ENCODE measurements at places on chromosomes 2 and 18.

- DNase-seq = no peak
Measured at GRCh38 chr18:47149457-47150028, 757 bp downstream of the HDHD2 start.

DNA sequence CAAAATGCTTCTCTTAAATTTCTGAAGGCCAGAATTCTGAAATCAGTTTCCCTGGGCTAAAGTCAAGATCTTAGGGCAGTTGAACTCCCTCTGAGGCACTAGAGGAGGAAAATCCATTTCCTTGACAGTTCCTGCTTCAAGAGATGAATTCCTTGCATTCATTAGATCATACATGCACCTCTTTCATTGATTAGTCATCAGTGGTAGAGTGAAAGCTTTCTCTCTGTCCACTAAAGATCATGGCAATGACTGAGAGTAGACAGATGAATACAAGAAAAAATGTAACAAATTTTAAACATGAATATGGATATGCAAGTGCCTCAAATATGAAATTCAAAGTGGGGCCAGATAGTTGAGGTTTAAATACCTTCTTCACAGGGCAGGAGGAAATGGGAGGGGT lies 693.4 kb upstream of the TMEFF2 start:
- no peak for DNase-seq

- no peak for DNase-seq
Measured at GRCh38 chr2:8857709-8858108, 20.3 kb upstream of the KIDINS220 start.

DNA sequence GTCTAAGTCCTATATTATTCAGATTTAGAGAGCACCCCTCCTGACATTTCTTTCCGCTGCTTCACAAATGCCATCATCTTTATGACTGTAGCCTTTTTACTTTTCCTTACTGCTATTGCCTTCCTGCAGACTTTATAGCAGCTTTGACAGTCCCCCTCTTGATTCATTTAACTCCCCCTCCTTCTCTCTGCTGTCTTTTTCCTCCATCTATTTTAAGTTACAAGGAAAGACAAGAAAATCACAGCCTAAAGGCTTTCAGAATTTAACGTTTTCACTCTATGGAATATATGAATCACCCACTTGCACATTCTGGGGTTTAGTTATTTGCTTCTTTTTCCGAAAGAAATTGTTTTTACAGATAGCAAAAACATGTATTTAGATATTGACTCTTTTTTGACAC lies 183.4 kb upstream of the SETBP1 start:
- DNase-seq = no peak

DNA sequence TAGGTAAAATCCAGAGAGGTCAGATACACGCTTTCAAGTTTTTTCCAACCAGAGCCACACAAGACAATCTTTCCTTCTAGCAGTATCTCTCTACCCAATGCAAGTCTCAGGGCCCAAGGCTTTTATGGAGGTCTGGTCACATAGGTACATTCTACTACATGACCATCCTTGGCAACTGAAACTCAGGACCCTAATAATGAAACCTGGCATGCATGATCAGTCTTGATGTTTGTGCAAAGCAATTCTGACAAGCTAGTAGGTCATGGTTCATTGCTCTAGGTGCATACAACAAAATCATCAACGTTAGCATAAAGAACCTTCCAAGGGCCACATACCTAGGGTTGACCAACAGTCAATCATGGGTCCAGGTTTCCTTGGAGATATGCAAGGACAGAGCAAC lies 33.2 kb upstream of the CCDC88A start:
- DNase-seq = no peak

- no peak for DNase-seq
Measured at GRCh38 chr18:78558101-78558810, 421.4 kb upstream of the SALL3 start.

DNA sequence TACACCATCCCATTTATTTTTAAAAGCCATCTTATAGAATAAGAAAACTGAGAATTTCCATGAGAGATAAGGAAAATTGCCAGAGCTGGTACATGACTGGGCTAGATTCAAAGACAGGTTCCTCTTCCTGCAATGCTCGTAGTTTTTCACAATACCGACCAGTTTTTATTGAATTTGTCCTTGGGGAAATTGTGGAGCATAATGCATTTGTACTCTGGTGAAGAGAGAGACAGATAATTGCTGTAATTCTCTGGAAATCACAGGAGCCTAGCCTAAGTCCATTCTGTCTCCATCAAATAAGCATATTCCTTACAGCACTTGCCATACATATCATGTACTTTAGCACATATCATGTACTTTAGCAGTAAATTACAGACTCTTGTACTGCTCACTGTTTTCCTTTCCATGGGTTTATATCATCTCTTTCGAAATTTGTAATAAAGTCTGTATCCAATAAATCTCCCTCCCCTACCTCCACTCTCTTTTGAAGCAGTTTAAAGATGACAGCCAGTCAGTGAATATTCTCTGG lies 355.2 kb downstream of the CNTNAP5 start:
- DNase-seq = no peak

- DNase-seq = no peak
Measured at GRCh38 chr2:6445156-6445555, 420.6 kb downstream of the CMPK2 start.

DNA sequence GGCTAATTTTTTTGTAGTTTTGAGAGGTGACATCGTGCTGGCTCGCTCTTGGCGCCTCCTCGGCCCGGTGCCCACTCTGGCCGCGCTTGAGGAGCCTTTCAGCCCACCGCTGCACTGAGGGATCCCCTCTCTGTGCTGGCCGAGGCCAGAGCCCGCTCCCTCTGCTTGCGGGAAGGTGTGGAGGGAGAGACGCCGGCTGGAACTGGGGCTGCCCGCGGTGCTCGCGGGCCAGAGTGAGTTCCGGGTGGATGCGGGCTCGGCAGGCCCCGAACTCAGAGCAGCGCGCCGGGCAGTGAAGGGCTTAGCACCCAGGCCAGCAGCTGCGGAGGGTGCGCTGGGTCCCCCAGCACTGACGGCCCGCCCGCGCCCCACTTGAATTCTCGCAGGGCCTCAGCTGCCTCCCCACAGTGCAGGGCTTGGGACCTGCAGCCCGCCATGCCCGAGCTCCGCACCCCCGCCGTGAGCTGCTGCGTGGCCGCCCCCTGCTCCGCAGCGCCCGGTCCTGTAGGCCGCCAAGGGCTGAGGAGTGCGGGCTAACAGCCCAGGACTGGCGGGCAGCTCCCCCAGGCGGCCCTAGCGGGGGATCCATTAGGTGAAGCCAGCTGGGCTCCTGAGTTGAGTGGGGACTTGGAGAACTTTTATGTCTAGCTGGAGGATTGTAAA lies 113.2 kb upstream of the ZSWIM2 start:
- no peak for DNase-seq

- DNase-seq = no peak
Measured at GRCh38 chr18:67651438-67651837, 134.9 kb upstream of the DSEL start.

DNA sequence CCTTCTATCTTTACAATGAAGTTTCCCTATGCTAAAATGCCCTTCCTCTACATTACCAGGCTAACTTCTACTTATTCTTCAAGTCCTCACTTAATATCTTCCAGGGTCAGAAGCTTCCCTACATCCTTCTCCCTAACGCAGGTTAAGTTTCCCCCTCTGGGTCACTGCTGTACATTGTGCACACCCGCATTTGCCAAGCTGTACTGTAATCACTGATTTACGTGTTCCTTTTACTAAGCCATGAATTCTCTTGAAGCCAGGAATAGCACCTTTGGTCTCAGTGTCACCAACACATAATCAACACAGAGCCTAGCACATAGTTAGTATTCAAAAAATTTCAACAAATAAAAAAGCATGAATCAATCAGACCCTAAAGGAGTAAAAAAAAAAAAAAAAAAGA lies 22.3 kb downstream of the ACVR1 start:
- DNase-seq = no peak

GRCh38 chr2:175101514-175101913 lies 66.5 kb downstream of the ATF2 start:
- DNase-seq = no peak

GRCh38 chr2:182862091-182862490 lies 4.3 kb downstream of the FRZB start:
- no peak for DNase-seq

DNA sequence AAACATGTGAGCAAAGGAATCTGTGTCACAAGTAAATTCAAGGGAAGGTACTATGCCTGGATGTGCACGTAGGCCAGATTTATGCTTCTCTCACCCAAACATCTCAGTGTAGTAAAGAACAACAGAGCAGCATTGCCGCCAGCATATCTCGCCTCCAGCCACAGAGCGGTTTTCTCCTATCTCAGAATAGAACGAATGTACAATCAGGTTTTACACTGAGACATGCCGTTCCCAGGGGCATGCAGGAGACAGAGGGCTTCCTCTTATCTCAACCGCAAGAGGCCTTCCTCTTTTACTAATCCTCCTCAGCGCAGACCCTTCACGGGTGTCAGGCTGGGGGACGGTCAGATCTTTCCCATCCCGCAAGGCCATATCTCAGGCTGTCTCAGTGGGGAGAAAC lies 175.3 kb downstream of the RPIA start:
- no peak for DNase-seq

GRCh38 chr18:12455496-12455895 lies 47.8 kb downstream of the PRELID3A start:
- DNase-seq = no peak

- DNase-seq = no peak
Measured at GRCh38 chr18:50629148-50629631, 69.3 kb downstream of the MAPK4 start.

DNA sequence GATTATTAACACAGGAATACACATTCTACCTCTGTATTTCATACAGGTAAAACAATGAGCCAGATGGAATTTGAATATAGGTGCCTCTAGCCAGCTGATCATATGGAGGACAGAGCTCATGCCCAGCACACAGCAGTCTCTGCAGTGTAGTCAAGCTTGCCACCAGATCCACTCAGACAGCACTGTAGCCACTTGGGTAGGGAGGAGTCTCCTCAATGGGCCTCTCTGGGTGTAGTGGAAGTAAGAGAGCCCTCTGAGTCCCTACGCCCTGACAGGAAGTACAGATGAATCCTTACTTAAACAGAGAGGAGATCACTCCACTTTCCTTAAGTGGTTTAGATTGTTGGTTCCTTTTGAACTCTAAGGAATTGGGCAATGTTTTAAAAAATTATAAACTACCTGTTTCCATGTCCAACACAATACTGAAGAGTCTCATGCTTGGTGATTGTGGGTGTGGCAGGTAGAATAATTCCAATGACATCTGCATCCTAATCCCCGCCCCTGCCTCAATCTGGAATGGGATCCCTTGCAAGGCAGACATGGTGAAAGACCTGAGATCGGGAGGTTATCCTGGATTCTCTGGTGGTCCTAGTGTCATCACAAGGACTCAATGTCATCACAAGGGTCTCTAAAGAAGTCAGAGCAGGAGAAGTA lies 23.0 kb upstream of the TMEM200C start:
- no peak for DNase-seq
